Stimulated activated CD8-positive, alpha-beta memory T cell treated with anti-CD3 and anti-CD28 coated beads, Interleukin-7, amount 100 ng/mL, for 4 hours (primary cell): ENCODE measurements at places on chromosomes 6 and 20.

- no peak for DNase-seq
Measured at GRCh38 chr6:46556053-46556452, 64.8 kb upstream of the RCAN2 start.

GRCh38 chr6:93036835-93037234, 382.5 kb downstream of the EPHA7 start:
- DNase-seq, result no peak

GRCh38 chr6:41157323-41157722, 3.2 kb upstream of the TREML1 start:
- DNase-seq, result no peak

DNA sequence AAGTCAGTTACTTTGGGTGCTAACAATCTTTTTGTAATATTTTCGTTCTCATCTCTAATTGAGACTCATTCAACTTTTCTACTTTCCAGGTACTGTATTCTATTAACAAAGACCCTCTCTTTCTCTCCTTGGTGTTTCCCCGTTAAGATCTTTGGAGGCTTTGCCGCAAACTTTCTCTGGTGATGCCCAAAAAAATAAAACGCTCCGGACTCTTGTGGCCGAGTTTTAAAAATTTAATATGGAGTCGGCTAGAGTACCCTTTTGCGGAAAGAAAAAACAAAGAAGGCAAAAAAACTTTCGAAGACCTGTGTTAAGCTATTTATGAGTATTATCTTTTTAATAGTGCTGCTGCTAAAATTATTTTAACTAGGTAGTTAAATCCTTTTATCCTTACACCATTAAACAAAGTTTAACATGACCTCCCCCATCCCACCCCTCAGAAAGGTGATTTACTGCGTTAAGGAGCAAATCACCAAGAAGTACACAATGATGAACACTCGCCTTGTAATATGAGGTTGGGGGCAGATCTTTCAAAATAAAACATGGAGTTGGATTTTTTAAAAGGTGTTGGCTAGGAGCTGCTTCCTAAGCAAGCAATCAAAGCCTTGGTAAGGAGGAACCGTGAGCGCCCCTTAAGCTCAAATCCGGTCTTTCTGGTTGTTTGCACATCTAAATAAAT, 10.0 kb downstream of the SIM1 start:
- no peak for DNase-seq

- DNase-seq, result no peak
Measured at GRCh38 chr6:116326996-116327395, 43.8 kb upstream of the DSE start.

DNA sequence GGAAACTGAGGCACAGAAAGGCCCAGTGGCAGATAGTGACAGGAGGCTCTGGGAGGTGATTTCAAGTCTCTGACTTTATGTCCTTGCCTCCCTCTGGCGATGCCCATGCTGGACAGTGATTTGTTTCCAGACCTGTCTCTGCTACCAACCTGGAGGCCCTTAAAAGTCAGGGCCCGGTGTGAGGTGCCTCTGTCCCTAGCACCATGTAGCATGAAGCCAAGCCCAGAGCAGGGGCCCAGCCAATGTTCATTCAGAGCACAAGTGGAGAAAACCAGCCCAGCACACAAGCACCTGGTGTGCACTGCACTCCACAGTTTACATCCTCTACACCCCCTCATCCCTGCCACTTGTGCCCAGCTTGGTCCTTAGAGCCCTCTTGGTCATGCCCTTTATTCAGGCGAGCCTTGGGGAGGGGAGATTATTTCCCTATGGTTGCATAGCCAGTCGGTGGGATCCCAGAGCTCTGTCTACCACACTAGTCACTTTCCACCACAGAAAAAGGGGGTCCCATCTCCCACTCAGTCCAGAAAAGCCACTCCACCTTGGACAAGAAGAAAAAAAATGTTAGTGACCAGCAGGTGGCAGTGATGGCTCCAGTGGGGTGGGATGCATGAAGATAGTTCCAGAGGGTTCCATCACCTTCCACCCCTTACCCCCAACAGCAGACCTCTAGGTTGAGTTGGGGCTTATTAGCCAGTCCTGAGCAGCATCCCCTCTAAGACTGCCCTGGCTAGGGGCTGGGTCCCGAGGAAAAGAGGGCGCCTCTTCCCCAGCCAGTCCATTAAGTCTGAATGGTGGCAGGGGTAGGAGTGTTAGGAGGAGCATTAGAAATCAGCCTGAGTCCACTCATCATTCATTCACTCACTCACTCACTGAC, 30.9 kb downstream of the KIAA1755 start:
- DNase-seq, result no peak

DNA sequence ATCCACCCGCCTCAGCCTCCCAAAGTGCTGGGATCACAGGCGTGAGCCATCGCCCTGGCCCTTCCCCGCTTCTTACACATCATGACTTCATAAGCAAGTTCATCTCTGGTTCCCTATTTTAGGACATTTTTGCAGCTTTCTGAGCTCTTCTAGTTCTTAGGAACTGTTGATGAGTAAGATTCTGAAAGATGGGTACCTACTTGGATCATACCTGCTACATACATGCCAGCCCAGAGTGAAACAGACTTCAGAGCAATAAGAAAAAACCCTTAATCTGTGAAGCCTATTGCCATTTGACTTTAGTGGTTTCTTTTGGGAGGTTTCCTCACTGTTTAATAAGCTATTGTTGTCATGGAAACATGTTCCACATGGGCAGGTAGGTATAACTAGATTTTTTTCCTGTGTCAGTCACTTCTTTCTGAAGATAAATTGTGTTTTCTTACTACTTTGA, 27.9 kb upstream of the TMEM217 start:
- DNase-seq, result no peak

GRCh38 chr6:130742131-130742681, 85.0 kb upstream of the SMLR1 start:
- DNase-seq, result no peak

GRCh38 chr20:37345339-37346235, at the start of gene SRC:
Gene SRC (plus strand): TSS chr20:37346140. CDS start chr20:37384154, 38,014 bp downstream.
- peak; percentile 47 for DNase-seq

GRCh38 chr6:142187209-142187608, 40.1 kb downstream of the VTA1 start:
- no peak for DNase-seq

DNA sequence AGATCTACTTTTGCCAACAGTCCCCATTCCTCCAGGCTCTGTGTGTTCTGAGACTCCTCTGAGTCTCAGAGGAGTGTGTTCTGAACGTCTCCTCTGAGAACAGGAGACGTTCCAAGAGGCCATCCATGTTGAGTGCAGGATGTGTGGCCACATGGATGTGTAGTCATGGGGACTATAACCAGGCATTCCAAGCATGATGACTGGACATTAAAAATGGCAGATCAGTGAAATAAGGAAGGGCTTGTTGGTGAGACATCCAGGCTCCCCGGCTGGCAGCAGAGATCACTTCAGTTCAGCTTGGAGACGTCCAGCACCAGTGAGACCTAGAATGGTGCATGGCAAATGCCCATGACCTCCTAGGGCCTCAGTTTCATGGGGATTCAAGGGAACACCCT, 34.3 kb upstream of the POU5F1 start:
- no peak for DNase-seq

DNA sequence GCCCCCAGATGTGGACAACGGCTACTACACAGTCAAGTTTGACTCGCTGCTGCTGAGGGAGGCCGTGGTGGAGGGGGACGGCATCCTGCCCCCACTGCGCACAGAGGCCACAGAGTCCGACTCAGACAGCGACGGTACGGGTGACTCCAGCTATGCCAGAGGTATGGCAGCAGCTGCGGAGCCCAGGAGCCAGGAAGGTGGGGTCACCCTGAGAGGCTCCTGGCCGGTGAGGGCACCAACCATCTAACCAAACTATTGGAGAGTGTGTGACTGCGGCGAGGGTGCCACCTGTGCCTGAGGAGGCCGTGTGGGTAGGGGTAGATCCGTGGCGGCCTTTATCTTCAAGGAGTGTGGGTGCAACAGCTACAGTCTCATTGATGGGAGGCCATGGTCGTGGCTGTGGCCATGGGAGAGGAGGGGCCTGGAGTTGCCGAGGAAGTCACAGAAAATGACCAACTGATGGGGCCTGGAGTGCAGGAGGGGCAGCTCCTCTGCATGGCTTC, 2.8 kb upstream of the LIME1 start:
- DNase-seq, result no peak

DNA sequence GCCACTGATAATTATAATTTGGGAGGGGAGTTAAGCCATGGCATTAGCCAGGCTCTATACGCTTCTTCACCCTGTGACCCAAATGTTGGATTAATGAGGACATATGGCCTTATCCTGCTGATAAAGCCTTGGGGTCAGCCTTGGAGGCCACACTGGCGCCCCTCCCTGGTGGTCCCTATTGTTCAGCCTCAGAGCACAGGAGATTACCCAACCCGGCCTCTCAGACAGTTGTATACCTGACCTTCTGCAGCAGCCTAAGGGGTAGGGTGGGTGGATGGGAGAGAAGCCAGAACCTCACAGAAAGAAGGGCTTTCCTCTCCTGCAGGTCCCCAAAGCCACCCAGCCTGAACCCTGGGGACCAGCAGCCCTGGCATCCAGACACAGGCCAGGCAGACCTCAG, 76.8 kb downstream of the LINC00237 start:
- no peak for DNase-seq
